Naive thymus-derived CD8-positive, alpha-beta T cell (primary cell): ENCODE measurements at places on chromosomes 16 and 17.

DNA sequence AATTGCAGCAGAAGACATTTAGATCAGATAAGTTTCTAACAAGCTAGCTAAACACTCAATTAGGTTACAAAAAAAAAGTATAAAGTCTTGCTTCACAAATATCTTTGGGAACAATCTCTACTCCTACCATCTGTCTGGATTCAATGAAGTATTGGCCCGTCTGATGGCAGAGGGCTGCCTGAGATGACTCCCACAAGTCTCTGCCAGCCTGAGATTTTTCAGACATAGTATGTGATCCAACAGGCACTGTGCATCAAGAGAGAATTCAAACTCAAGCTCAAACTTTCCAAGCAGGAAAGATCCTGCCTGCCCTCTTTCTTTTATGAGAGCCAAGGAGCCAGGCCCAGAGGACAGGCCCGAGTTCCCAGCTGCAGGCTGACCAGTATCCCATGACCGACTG lies 22.6 kb downstream of the SLC39A11 start:
- DNase-seq = no peak

GRCh38 chr16:65016754-65017153 lies 105.1 kb downstream of the CDH11 start:
- DNase-seq = no peak

- no peak for DNase-seq
These were observed 42.3 kb upstream of the NKD1 start for GRCh38 chr16:50505714-50506542.

DNA sequence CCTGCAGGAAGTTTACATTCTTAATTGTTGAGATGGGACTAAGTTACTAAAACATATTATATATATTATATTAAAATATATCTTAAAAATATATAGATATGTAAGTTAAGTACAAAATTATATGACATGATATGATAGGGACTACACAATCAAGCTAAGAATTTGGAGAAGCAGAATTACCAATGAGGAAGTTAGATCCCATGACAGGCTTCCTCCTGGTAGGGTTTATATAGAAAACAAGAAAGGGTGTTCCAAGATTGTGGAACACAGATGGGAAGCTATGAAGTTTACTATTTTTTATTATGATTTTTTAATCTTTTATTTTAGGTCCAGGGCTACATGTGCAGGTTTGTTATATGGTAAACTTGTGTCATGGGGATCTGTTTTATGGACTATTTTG lies 260.8 kb upstream of the ZFHX3 start:
- DNase-seq = no peak

GRCh38 chr17:50781167-50781566 lies 13.8 kb upstream of the ANKRD40CL start:
- DNase-seq = peak; percentile 7

GRCh38 chr16:89334050-89334449 lies 116.5 kb downstream of the ZNF778 start:
- DNase-seq = no peak

DNA sequence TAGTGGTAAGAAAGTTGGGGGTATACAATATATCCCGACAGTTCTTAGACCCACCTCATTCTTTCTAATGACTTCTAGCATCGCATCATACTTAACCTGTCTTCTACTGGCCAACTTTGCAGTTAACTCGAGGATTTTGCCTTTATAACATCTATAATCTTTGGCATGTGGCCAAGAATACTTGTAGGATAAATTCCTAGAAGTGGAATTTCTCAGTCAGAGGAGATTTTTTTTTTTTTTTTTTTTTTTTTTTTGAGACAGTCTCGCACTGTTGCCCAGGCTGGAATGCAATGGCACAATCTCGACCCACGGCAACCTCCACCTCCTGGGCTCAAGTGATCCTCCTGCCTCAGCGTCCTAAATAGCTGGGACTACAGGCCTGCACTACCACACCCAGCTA lies 253.5 kb downstream of the MRTFB start:
- no peak for DNase-seq

DNA sequence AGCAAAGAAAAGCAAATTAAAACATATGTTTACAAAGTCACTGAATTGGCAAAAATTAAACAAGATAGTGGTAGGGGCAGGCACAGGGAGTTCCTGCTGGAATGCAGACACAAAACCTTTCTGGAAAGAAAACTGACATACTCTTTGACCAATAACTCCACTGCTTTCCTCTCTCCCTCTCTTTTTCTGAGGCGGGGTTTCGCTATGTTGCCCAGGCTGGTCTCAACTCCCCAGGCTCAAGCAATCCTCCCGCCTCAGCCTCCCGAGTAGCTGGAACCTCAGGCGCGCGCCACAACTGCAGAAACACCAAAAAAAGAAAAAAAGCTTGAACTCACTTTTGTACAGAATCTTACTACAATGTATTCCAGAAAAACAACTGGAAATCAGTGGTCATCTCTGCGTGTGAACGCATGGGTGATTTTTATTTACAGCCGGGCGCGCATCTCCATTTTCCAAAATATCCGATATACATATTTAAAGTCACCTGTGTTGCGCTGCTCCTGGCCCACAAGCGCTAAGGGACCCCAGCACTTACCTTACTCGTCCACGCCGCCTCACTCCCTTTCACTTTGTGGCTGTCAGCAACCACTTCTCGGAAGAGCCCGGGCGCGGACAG lies 480 bp downstream of the TXNL4B start:
- DNase-seq = no peak

DNA sequence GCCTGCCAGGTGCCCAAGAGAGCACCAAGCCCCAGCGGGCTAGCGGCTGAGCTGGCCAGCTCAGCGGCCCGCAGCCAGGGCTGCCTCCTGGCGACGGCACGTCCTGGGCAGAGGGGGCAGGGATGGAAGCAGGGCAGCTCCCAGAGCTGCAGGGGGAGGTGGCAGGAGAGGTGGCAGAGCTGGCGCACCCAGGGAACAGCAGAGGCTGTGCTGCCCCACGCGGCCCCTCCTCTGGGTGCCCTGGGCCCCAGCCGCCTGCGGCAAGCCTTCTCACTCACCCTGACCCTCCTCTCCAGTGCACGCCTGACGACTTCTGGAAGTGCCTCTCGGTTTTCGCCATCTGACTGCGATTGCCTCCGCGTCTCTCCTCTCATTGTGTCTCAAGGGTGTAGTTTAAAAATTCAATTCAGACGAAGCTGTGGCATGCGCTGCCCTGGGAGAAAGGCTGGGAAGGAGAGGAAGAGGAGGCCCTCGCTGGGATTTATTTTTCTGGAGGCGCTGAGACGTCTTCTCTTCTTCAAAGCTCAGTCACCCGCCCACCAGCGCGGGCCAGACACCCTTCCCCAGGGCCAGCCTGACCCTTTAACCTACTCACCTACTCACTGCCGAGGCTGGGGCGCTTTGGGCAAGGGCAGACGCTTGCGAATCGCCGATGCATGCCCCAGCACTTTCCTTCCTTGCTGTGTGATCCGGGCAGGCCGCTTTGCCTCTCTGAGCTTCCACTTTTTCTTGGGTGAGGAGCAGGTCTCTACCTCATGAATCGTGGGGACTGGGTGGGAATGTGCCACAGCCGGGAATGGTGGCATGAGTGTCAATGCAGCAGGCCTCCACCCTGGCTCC lies 24.9 kb downstream of the GSE1 start:
- DNase-seq = no peak

- DNase-seq = no peak
These were observed 32.3 kb downstream of the FBXO31 start for GRCh38 chr16:87351320-87351698.

- no peak for DNase-seq
These were observed 8.7 kb upstream of the UBE2G1 start for GRCh38 chr17:4375039-4375748.

GRCh38 chr16:13921328-13921727 lies 1.4 kb downstream of the ERCC4 start:
- no peak for DNase-seq

GRCh38 chr16:2687531-2688308 lies 5.4 kb downstream of the KCTD5 start:
- no peak for DNase-seq

DNA sequence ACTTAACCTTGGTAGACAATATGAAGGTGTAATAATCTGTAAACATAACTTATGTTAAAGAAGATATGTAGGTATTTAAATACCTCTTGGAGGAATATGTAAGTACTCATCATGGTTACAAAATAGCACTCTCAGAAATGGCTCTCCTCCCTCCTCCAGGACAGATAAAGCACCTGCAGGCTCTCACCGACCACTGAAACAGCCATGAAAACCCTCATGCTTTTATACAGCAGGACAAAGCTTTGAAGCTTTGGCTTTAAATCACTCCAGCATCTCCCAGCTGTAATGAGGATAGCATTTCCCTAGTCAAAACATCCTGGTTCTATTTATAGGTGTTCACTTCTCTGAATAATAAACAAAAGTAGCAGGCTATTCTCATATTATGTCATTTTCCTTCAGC lies 69.1 kb upstream of the PMFBP1 start:
- no peak for DNase-seq

DNA sequence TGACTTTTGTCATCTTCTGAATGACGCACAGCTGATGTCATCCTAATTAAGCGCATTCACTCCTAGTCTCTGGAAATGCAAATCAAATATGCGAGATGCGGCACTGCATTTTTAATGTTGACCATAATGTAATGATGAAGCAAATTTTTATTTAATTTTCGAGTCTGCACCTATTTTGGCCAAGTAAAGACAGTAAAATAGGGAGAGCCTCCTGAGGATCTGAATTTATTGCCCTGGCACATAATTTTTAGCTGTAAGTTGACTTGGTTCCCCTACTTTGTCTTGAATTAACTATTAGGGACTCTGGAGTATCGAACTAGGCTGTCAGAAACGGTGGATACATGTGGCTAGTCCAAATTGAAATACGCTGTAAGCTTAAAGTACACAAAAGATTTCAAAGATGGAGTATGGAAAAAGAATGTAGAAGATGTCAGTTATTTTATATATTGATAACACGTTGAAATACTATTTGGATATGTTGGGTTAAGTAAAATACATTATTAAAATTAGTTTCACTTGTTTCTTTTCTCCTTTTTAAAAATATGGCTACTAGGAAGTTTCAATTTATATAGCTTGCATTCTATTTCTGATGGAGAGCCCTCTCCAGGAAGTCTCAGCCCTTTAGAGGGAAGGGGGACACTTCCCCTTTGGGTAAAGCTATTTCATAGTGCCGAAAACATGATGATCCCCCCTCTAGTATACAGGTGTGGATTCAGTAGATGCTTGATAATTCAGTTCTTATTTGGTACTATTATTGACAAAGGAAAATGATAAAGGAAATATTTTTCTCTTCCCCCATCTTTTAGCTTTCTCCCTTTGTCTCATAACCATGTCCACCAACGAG lies 991 bp downstream of the KPNA2 start:
- DNase-seq = no peak

- no peak for DNase-seq
These were observed 37.2 kb upstream of the GSE1 start for GRCh38 chr16:85575920-85576319.

- peak; percentile 64 for DNase-seq
These were observed 59.8 kb downstream of the NEUROD2 start for GRCh38 chr17:39547713-39548478.

DNA sequence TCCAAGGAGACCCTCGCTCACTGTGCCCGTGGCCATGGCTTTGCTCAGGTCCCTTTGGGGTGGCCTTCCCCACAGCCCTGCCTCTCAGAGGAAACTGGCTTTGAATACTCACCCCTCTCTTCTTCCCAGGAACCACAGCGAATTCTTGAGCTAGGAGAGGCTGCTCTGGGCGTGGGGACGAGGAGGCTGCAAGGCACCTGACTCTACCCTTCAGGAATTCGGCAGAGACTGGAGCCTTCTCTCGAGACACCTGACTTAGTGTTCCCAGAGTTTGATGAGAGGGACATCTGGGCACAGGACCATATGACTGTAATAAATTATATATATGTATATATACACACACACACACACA lies 6.2 kb downstream of the LLGL2 start:
- no peak for DNase-seq

- DNase-seq = peak; percentile 81
These were observed 2.0 kb downstream of the CORO7 start for GRCh38 chr16:4414187-4414917.

DNA sequence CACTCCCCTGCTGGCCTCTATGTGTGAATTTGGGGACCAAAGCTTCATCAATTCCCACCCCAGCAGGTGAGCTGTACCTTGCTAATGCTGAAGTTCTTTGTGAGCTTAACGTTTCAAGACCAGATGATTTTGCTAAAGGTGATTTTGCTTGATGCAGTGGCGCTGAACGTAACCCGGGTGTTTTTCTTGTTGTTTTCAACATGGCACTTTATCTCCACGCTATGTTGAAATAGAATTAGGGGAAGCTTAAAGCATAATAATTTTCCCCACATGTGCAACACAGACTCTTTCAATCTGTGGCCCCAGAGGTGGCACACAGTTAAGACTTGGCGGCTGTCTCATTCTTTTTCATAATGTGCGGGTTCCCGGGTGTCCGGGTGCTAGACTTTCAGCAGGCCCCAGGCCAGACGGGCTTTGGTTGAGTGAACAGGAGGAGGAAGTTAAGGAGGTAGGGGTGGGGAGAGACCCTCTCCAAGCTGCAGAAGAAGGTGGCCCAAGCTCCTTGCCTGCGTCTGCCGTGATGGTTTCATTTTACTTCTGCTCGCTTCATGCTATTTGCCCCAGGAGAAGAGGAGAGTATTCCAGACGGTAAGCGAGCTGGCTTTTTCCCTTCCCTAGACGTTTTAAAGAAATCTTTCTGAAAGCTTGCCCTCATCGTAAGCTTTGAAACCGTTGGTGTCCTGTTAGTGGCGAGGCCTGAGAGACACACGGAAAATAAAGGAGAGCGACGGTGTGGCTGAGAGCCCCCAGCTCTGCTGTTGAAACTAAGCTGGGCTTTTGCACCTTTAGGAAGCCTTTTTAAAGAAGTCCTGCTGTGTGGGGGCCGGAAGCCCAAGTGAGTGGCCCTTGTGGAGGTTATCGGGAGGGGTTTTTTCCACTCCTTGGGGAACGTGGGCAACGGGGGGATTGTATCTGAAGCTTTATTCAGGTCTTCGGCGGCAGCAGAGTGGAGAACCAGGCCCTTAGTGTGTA lies 4.2 kb downstream of the FOXC2 start:
- DNase-seq = no peak

- DNase-seq = no peak
These were observed 27.9 kb upstream of the JPT2 start for GRCh38 chr16:1650131-1650530.

DNA sequence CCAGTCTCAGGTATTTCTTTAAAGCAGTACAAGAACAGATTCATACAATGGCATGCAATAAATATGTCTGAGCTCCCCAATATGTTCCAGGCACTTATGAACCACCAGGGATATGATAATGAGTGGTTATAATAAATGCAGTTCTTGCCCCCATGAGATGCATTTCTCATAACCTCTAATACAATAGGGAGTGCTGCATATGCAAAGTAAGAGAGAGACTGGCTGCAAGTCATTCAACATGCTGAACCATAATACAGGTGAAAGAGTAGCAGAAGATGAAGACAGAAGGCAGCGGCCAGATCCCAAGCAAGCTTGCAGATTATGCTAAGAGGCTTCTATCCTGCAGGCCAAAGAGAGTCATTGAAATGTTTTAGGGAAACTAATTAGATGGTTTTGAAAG lies 96.7 kb downstream of the CHD9NB start:
- DNase-seq = no peak

- DNase-seq = no peak
These were observed 93.0 kb upstream of the NETO2 start for GRCh38 chr16:47236716-47237115.

DNA sequence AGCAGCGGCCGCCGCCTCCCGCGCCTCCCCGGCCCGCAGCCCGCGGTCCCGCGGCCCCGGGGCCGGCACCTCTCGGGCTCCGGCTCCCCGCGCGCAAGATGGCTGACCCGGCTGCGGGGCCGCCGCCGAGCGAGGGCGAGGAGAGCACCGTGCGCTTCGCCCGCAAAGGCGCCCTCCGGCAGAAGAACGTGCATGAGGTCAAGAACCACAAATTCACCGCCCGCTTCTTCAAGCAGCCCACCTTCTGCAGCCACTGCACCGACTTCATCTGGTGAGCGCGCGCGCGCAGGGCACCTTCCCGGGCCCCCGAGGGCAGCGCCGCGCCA lies 258 bp downstream of the PRKCB start:
- DNase-seq = no peak
